ENCODE measurements at places on chromosomes 5 and 9.

- DNase-seq, result no peak
These were observed 12.1 kb downstream of the ZBTB34 start for GRCh38 chr9:126872516-126872915.

- no peak for DNase-seq
These were observed 312.8 kb upstream of the CTNND2 start for GRCh38 chr5:12217039-12217438.

- DNase-seq, result no peak
These were observed 308.5 kb upstream of the KCNN2 start for GRCh38 chr5:114053372-114053771.

GRCh38 chr9:130421154-130421801 is 23.5 kb upstream of the ASS1 start:
- DNase-seq, result no peak

- DNase-seq, result no peak
These were observed 35.0 kb upstream of the ANKH start for GRCh38 chr5:14906628-14907027.

DNA sequence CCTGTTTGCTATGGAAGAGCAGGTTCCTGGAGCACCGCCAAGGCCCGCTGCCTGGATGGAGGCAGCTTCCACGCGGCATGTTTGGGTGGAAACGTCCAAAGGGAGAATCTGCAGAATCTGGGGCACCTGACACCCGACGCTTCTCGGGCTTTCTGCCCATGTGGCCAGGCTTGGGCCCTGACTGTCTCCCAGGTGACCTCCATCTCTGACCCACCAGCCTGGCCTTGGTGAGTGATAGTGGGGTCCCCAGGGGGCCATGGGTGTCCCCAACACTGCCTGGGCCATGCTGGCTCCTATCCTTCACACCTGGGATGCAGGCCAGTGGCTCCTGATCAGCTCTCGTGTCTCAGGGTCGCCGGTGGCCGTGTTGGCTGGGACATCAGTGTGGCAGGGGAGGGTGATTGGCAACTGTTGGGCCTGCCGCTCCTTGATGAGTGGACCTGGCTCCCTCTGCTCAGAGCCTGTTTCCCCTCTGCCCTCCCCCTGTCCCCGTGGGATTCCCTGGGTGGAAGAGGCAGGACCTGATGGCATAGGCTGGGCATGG is 34.0 kb downstream of the GLT6D1 start:
- DNase-seq, result no peak

GRCh38 chr5:74543162-74543995 is 97.1 kb downstream of the ENC1 start:
- DNase-seq, result no peak

DNA sequence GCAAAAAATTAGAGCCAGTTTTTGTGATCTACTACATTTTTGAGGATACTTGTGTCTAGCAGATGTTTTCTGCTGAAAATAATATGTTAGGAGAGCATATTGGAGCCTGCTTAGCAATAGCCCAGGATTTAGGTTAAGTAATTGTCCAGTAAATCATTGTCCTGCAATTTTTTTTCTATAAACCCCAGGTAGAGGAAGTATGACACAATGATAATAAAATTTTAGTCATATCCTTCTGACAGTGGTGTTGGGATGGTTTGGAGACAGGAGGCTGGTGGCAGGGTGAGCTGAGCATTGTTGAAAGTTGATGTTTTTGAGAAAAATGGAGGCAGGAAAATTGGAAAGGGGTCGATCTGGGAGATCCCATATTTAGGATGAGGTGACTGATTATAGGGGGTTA is 3.5 kb downstream of the SNCAIP start:
- no peak for DNase-seq

DNA sequence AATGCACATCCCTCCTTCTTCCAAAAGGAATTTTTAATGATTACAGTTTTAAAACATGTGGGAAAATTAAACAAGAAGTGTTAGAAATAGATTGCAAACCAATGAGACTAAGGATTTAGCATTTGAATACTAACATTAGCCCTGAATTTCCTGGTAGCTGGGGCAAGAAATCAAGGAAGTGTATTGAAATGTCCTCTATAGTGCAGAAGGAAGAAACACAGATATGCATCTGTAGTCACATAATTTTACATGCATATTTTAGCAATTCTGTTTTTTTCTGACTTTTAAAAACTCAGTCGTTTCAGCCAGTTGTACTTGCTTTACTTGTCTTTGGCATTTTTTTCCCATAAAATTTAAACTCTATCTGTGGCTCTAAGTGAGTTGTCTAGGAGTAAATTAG is 45.8 kb downstream of the FRMPD1 start:
- DNase-seq, result no peak

- peak; percentile 68 for DNase-seq
These were observed 198.8 kb downstream of the AUH start for GRCh38 chr9:91162784-91163443.

DNA sequence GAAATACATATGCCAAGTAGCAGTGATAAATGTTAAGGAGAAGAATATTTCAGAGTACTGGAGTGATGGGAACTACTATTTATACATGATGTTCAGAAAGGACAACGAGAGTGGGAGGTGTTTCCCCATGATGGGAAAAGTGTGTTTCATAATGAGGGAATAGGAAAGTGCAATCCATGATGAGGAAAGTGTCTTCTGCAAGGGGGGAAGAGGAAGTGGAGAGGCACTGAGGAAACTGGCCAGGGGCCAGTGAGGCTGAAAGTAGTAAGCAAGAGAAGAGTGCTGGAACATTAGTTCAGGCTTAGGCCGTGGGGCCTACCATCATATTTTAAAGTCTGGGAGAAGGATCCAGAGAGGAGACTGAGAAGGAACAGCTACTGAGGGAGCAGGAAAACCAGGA is 327.2 kb downstream of the SLF1 start:
- DNase-seq, result no peak

DNA sequence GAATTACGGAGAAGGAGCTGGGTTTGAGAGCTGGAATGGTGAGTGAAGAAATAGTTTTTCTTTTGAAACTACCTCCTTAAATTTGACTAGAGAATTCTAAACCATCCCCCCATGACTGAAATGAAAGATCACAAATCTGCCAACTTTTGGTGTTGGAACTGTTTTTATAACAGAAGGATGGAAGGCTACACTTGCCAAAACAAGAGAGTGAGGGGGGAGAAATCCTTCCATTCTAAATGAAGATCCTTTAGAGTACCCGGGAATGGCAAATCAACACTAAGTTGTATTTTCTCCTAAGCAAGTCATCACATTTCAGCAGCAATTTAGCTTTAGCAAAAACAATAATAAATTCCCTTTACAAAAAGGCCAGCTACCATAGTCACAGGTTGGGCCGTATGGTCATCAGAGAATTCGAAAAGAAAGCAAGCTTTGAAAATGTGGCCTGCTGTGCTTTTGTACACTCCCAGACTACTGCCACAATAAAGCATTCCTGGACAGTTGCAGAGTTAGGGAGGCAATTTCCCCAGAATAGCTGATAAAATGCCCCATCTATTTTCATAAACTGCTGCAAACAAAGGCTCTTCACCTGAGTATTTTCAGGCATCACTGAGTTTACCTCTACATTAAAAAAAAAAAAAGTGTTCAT is 25.0 kb upstream of the FREM1 start:
- DNase-seq, result no peak

DNA sequence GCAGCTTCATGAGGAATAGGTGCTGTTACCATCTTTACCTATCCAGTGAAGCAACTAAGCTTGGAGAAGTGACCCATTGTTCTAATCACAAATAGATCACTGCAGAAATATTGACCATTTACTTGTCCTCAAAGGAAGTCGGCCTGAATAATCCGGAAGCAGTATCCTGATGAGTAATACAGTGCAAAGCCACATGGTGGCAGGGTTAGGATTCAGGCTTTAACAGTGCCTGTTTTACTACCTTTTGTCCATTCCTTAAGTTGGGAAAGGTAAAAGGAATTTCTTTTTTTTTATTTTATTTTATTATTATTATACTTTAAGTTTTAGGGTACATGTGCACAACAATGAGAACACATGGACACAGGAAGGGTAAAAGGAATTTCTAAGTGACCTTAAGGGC is 336.3 kb downstream of the KDM4C start:
- no peak for DNase-seq

GRCh38 chr9:129464972-129465833 is 155.7 kb downstream of the C9orf50 start:
- DNase-seq, result no peak

GRCh38 chr5:150428106-150428876 is 15.6 kb upstream of the CD74 start:
- DNase-seq, result no peak

GRCh38 chr9:91771027-91771426 is 179.0 kb downstream of the ROR2 start:
- no peak for DNase-seq

DNA sequence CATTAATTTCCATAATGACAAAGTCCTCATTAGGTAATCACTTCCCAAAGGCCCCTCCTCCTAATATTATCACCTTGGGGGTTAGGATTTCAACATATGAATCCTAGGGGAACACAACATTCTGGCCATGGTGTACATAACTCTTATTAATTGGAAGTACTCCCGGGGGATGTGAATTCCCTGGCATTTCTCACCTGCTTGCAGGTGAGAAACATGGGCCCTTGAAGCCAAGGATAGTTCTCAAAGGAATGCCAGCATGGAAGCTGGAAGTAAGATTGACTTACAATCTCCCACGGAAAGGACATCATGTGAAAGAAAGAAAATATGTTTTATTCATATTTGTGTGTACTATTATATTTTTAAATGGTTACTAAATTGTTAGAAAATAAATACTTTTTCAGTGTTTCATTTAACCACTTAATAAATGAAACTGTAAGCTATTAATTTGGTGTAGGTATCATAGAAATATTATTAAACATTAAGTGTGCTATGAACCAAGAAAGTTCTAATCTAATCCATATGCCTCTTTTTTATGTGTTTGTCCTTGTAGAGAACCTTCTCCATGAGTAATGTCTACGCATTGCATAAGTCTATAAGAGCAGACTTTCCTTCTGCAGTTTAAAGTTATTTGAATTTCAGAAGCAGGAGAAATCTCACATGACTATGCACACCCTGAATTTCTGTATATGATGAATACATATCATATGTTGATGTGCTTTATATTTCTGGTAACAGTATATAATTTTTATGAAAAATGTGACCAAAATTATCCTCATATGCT is 59.4 kb downstream of the ANXA1 start:
- no peak for DNase-seq

- DNase-seq, result no peak
These were observed 49.2 kb upstream of the MINAR2 start for GRCh38 chr5:129698661-129699060.

DNA sequence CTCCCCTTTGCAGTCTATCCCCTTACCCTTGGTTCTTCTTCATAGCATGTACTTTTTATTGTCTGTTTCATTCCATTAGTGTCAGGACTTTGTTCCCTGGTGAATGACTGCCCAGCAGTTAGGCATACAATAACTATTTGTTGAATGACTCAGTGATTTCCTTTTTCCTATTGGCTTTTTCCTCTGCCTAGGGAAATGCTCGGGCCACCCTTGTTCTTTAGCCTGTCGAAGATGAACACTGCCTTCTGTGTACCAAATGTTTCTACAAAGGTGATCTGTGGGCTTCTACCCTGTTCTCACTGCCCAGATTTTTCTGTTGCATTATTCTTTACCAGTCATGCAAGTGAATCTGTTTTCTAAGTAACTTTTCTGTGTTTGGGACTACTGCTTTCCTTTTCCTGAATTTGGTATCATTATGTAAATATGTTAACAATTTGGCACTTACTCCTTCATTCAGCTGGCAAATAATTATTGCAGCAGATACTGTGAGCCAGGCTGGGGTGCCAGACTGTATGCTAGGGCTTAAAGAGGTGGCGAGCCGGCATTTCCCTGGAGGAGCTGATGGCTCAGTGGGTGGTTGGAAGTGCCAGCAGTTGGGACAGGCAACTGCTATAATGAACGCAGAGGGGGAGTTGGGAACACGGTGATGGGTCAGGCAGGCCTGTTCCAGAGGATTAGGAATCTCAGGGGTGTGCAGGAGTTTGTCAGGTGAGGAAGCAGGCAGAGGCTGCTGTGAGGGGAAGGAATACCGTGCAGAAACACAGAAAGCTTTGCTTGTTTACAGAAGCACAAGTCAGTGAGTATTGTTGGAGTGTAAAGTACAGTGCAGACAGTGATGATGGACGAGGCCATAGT is 30.6 kb downstream of the KDM4C start:
- no peak for DNase-seq

All from activated CD4-positive, CD25-positive, alpha-beta regulatory T cell treated with anti-CD3 and anti-CD28 coated beads, Interleukin-2, amount 50 U/mL, for 72 hours (primary cell).